ENCODE measurements at places on chromosomes 11 and 22.

DNA sequence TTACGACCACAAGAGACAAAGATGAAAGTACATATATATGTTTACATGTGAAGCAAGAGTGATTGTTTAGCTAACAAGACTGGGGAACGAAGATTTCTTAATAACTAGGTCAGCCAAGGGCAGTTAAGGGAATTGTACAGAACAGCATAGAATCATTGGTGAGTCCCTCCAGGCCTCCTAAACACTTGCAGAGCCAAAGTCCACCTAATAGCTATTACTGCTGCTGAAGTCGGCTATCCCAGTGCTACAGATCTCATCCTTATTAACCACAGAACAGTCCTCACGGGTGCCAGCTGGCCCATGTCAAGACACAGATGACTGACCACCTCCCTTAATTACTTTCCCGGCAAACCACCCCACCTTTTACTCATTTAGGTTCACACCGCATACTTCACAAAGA lies 68.5 kb upstream of the OPCML start:
- no peak for DNase-seq

- no peak for DNase-seq
Measured at GRCh38 chr11:116472651-116473050, 300.1 kb downstream of the BUD13 start.

DNA sequence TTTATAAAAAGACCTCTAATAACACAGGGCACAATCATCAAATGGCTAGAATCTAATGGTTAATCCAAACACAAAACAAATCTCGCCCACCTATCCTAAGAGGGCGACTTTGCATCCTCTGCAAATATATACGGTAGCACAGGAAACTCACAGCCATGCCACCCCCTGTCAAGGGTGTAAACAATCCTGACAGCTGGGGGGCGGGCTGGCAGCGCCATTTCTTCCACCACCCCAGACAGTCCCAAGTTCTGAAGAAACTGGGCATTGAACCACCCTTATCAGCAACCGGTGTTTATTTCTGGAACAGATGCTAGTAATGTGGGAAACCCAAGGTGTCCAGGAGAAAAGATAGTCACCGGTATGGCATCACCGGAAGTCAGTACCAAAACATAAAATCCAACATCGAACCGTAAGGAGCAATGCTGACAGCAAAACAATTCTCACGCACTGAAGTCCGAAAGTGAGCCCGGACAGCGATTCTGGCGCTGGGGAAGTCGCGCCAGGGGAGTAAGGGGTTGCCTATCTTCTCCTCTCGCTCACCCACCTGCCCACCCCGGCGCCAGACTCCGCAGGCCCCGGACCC lies 825 bp downstream of the FBXO3 start:
- DNase-seq = peak; percentile 39

GRCh38 chr11:76859708-76860227 lies 950 bp upstream of the ACER3 start:
- DNase-seq = no peak

GRCh38 chr11:132137981-132138313 lies 767.5 kb downstream of the NTM start:
- DNase-seq = no peak

DNA sequence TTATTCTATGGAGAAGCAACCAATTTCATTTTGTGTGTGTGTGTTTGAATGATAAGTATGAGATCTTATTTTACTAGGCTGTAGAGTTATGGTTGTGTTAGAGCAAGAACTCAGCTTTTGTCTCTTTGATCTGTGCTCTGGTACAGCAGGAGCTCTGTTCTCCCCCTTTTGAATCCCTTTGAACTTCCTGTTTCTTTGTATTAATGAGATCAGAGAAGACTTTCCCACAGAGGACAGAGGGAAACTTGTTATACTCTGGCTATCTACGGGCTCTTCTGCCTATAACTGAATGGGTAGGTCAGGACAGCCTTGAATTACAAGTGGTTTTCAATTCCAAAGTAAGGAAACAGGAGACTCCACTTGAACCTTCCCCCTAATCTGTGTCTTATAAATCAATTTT lies 1015.0 kb upstream of the RAG2 start:
- DNase-seq = no peak

DNA sequence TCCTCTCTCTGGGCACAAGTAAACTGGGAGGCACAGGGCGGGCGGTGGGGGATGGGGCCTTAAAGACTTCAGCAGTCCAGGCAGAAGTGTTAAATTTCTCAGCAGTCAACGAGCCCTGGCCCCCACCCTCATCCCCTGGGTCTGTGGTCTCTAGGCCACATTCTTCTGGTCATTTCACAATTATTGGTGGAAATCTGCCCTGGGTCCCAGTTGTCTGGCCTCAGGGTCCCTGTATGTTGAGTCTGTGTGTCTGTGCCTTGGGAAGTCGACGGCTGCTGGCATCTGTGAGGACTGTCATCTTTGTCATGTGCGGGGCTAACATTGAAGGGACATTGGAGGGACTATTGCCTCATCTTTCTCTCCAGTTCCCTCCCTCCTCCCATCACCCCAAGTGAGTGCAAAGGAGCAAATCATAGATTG lies 1.7 kb downstream of the TSPAN18 start:
- no peak for DNase-seq

DNA sequence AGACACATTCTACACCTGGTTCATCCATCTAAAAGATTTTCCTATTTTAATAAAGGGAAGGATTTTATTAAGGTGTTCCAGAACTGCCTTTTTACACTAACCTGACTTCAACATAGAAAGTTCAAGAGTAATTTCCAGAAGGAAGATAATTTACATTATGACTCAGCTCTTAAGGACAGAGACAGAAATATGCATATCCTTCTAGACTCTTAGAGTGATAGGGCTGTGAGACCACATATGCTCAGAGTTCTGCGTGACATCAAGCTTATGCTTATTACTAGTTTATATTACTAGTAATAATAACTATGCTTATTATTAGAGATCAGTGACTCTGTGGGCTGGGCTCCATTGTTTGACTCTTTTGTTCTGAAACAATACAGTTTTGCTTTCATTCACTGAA lies 4.6 kb downstream of the PDGFD start:
- no peak for DNase-seq

DNA sequence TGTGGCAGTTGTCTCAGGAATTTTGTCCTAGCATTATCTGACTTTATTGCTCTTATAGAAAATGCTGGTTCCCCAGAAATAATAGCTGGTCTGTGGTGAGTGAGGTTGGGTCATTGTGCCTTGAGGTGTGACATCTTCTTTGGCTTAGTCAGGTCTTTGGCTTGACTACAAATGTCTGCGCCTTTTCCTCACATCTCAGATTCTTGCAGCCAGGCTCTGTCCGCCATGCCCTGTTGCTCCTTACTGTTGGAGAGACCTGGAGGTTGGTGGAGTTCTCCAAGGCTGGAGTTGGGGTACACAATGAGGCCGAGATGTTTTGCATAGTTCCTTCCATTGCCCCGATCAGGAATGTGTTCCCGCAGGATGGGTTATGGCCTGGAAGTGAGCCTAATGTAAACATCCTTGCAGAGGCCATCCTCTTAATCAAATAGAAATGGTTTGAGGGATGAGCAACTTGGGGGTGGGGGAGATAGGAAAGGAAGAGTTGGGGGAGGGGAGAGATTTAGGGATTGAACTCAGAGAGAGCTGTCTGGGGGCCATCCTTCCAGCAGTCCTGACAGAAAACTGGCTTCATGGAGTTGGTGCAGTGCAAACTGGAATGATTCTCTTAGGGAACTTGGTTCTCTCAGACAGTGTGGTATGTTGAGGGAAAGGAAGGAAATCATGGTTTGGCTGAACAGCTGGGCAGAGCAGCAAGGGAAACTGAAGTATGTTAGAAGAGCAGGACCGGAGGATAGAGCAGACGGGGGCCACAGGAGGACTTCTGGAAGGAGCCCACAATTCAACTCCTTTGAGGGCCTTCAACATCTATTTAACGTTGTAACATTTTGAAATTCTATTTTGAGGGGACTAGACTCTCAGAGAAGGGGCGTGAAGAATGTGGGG lies 49.9 kb downstream of the ZBTB16 start:
- no peak for DNase-seq

DNA sequence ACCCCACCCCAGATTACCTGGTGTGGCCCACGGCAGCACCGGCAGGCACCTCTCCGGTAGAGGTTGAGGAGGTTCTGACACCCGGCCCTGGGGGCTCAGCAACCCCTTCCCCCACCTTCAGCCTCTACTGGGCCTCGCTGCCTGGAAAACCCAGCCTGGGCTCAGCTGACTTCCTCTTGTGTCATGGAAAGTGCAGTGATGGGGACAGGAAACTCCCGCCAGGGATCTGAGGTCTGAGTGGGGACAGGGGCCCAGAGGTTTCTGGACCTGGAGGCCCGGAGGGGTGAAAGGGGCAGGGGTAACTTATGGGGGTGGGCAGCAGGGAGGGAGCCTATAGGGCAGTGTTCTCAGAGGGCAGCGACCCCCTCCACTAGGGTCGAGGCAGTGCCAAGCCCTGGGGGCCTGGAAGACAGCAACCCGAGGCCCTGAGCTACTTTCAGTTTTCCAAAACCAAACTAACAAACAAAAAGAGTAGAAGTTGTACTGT lies 10.0 kb upstream of the CD5 start:
- DNase-seq = peak; percentile 66

GRCh38 chr22:48923996-48924395 lies 903.7 kb downstream of the BRD1 start:
- DNase-seq = no peak

DNA sequence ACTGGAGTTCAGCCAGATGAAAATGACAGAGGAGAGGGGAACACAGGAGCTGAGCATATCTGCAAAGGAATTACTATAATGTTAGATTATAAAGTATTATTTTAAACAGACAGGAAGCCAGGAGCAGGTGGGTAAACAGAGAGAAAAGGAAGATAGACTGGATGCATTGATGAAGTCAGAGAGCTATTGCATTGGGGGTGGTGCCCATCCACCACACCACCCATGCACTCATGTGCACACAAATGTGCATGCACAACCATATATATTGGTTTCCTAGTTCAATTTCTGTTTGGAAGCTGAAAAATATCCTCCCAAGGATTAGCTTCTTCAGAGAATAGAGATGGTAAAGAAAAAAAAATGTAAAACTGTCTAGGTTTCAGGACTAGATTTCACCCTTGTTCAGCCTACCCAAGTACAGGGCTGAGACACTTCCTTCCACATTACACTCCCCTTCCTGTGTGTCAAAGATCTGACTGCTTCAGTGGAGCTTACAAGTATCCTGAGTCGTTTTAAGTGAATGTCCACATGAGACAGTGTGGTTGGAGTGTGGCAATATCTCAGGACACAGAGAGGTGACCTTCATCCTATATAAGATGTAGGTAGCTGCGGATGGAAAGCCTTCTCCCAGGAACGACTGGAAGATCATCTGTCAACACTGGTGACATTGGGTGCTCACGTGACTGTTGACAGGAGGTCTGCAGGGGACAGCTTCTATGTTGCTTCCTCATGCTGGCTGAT lies 12.2 kb upstream of the SMPD1 start:
- DNase-seq = no peak

- DNase-seq = no peak
Measured at GRCh38 chr11:36372101-36372771, 76.1 kb downstream of the PRR5L start.

DNA sequence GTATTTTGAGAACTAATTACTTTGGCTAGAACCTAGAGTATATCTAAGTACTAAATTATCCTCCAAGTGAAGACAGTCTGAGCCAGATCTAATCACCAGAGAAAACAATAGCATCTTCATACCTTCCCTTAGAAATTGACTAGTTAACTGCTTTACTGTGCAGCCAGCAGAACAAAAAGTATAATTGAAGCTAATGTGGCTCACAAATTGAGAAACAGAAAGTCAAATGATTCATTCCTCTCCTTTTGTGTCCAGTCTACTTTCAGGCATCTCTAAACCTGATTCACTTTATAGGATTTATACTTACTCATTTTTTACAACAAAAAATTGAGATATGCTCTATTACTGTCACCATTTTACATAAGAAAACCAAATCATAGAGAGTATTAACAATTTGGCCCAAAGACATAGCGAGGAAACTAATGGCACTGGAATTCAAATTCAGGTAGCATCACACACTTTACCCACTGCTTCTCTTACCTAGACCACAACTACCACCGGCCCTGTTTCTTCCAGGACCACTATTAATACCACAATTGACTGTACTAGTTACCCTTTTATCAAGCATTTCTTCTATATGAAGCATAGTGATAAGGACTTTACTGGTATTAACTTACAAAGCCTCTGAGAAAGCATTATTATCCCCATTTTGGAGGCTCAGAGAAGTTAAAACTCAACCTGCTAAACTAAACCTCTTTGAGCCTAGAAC lies 1402.6 kb upstream of the TENM4 start:
- no peak for DNase-seq

Measured in CD4-positive, alpha-beta T cell treated with Interleukin-12 subunit alpha and Interleukin-12 subunit beta, for 1 hour (primary cell).